ENCODE measurements at places on chromosomes 2 and 18. TPM values are rescaled to one million over a fixed set of nuclear protein-coding genes. Genes with fewer than 3 reads are reported as not detected.

Gene TMEM185B
- total RNA-seq: 65.3 TPM

Gene KCNF1
- 0.66 TPM for total RNA-seq

Gene OXER1
- total RNA-seq: not detected

Gene GLB1L
- total RNA-seq: 5.5 TPM

Gene STK17B
- 17.4 TPM for total RNA-seq

Gene LINC00305
- total RNA-seq: not detected

Gene CABLES1
- total RNA-seq: 37.0 TPM

Gene ALPP
- total RNA-seq: 1.1 TPM

Gene UGT1A6
- total RNA-seq: 18.3 TPM

Gene SMARCAL1
- total RNA-seq: 8.5 TPM

Gene MZT2A
- total RNA-seq: 324 TPM

Gene HOXD11
- not detected for total RNA-seq

Gene PHOSPHO2
- 4.4 TPM for total RNA-seq

Gene RAD51AP2
- not detected for total RNA-seq

Gene ZBTB7C
- total RNA-seq: 15.1 TPM

Gene MC4R
- total RNA-seq: not detected

Gene CXCR1
- total RNA-seq: not detected

Gene RGPD4
- not detected for total RNA-seq

Gene GPBAR1
- 0.05 TPM for total RNA-seq

Gene VWC2L
- not detected for total RNA-seq

Gene GRP
- total RNA-seq: not detected

Gene FOXD4L1
- total RNA-seq: not detected

Gene C2orf78
- total RNA-seq: not detected

All from HT-29 (cell line).